ENCODE measurements at places on chromosomes 3 and 15. TPM values are rescaled to one million over a fixed set of nuclear protein-coding genes. Genes with fewer than 3 reads are reported as not detected.

GRCh38 chr15:40871749-40872617, 2.1 kb downstream of the RHOV start:
- no peak for DNase-seq

DNA sequence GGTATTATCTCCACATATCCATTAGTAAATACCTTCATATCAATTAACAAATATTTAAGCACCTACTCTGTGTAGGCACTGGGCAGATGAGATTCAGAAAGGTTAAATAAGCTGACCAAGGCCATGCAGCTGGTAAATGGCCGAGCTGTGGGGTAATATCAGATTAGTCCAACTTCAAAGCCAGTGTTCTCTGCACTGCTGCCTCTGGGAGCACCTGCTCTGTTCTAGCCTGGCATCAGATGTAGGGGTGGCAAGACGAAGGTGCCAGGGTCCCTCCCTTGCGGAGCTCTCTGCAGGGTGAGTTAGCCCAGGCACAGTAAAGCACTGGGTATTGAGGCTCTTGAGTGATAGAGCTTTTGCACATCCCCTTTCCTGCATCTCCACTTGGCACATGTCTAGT, 5.5 kb downstream of the TATDN2 start:
- no peak for DNase-seq

Gene DGKG
- polyA plus RNA-seq: 10.2 TPM

GRCh38 chr3:136753326-136753939, 1.3 kb upstream of the STAG1 start:
- no peak for DNase-seq

DNA sequence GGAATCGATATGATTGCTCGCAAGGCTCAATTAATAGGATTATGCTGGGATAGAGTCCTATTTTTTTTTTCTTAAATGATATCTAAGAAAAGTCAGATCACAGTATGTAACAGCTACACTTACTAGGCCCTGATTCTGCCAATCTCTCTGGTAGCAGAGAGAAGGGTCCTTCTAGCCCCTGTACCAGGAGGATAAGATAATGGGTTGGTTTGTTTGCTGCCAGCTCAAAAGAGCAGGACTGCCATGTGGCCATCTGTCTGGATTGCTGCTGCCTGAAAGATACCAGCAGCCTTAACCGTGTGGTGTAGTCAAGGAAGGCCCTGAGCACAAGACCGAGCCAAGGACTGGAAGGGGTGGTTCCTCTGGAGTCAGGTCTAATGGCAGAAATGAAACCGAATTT, 236.4 kb downstream of the KLF13 start:
- no peak for DNase-seq

Gene ADGRG7
- not detected for polyA plus RNA-seq

GRCh38 chr15:42313463-42313862, 40.2 kb upstream of the TMEM87A start:
- DNase-seq: no peak

GRCh38 chr15:47377465-47377864, 339.8 kb upstream of the SEMA6D start:
- no peak for DNase-seq

Gene GPR171
- polyA plus RNA-seq: not detected

GRCh38 chr15:82043796-82044372, 1.9 kb downstream of the MEX3B start:
- no peak for DNase-seq

Gene SAMD7
- polyA plus RNA-seq: 0.09 TPM

DNA sequence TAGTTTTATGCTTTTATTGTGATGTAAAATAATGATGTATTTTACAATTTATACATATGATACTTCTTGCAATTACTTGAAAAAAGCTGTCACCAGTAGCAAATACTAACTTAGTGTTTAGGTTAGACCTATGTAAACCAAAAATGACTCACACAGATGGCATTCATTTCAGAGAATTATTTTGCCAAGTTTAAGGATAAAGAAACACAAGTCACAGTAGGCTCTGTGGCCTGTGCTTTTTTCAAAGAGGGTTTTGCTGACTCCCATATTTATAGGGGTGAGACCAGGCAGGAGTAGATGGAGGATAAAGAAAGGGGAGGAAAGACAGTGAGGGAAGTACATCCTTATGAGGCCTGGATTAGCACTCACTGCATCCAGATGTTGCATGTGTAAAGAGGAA, 356.6 kb upstream of the NPAP1 start:
- no peak for DNase-seq

DNA sequence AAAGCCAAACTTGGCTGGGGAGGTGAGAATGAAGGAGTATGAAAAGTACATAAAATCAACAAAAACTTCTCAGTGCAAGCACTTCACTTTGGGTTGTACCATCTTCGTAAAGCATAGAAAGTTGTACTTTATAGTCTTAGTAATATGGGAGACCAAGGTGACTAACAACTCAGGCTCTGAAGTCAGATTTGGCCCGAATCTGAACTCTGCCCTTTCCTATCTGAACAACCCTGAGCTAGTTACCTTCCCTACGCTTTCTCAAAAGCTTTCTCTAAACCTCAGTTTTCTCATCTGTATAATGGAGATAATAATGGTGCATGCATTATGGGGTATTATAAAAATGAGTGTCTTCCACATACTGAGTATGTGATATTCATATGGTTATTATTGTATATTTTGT, 285.4 kb upstream of the UMPS start:
- no peak for DNase-seq

Gene BAHD1
- 22.8 TPM for polyA plus RNA-seq

Gene CMC1
- polyA plus RNA-seq: 22.9 TPM
